GM04503 (cell line): ENCODE measurements at places on chromosomes 4 and X.

GRCh38 chr4:170853422-170854021, 763.8 kb upstream of the AADAT start:
- DNase-seq, result no peak

DNA sequence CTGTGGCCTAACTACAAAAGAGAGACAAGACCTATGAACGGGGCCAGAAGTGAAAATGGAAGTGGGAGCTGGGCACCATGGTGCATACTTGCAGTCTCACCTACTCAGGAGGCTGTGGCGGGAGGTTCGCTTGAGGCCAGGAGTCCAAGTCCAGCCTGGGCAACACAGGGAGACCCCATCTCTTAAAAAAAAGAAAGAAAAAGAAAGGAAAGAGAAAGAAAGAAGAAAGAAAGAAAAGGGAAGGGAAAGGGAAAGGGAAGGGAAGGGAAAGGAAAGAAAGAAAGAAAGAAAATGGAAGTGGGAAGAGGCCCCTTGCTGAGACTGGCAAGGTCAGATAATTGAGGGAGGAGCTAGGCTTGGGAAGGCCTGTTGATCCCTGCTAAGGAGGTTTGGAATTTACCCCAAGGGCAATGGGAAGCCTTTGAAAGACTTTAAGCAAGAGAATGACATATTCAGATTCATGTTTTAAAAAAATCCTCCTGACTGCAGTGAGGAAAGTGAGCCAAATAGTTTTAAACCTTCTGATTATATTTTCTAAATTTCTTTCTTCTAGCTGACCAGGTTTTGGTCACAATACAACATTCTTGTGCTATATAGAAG, 17.7 kb upstream of the HERC5 start:
- no peak for DNase-seq

- peak; percentile 11 for DNase-seq
Observed at GRCh38 chr4:90357117-90357710, 230.0 kb downstream of the CCSER1 start.

GRCh38 chrX:31038575-31039326, 33.1 kb downstream of the FTHL17 start:
- no peak for DNase-seq

DNA sequence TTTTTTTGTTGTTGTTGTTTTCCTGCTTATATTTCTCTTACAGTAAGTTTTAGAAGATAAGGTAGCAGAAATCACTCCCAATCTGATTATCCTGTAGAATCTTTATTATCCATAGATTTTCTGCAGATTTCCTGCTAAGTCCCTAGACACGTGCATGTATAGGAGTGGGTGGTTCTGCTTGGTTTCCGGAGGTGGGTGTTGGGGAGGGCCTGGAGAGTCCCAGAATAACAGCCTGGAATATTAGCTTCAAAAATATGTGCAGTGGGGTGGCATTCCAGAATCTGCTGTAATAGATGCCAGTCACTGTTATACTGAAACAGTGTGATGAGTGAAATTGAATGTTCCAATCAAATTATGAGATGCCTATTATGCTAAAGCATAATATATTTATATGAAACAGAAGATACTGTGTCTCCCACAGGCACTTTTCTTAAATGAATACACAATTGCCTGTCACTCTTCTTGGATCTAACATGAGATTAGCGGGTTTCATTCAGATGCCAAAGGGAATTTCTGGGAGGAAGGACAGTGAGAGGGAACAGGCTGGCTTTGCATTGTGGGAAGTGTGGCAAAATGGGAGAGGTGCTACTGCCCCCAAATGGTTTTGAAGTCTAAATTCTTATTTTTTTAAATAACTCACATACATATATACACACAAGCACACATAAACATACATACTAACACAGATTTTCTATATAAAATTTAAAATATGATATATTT, 37.6 kb downstream of the C4orf50 start:
- DNase-seq, result no peak

DNA sequence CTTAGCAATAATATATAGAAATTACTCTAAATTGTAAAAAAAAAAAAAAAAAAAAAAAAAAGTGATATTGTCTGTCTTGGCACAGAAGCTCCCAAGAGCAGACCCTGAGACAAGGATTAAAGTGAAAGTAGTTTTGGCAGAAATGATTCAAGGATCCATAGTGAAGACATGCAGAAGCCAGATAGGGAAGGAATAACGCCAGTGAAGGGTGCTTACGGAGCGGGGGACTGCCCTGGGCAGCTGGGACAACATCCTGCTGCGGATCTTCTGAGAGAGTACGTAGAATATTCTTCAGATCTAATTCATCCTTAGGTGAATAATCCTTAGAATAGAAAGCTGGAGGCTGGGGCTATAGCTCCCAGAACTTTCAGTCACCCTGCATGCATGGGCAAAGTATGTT, 39.8 kb downstream of the ARHGAP24 start:
- DNase-seq, result no peak

DNA sequence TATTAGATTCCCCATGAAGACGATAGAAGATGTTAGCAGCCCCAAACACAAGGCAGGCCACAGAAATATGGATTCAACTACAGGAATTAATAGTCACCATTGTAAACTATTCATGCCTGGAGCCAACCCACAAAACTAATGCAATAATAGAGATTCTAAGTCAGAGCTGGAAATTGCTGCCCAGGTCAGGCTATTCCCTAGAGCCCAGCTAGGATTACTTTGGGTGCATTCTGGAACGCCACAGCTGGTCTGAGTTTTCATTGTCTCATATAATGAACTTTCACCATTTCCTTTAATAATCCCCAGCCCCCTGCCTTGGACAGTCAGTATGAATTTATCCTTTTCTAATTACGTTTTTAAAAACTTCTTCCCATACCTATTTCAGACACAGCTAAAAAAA, 252.6 kb downstream of the PAPSS1 start:
- DNase-seq, result no peak

GRCh38 chrX:24242649-24243175, 71.2 kb downstream of the SUPT20HL2 start:
- peak; percentile 86 for DNase-seq

DNA sequence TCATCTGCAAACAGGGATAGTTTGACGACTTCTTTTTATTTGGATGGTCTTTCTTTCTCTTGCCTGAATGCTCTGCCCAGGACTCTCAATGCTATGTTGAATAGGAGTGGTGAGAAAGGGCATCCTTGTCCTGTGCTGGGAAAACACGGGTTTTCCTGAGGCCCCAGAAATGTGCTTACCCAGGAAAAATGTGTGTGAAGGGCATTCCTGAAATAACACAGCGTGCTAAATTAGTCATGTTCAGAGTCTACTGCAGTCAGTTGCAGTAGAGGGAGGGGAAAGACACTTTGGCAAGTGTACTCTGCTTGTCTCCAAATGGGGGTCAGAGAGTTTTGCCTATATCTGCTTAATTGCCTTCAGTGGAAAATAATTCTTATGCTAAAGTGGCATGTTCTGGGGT, 153.9 kb downstream of the CCNG2 start:
- DNase-seq, result peak; percentile 19

GRCh38 chrX:48102874-48103374, 27.5 kb upstream of the SPACA5B start:
- no peak for DNase-seq

DNA sequence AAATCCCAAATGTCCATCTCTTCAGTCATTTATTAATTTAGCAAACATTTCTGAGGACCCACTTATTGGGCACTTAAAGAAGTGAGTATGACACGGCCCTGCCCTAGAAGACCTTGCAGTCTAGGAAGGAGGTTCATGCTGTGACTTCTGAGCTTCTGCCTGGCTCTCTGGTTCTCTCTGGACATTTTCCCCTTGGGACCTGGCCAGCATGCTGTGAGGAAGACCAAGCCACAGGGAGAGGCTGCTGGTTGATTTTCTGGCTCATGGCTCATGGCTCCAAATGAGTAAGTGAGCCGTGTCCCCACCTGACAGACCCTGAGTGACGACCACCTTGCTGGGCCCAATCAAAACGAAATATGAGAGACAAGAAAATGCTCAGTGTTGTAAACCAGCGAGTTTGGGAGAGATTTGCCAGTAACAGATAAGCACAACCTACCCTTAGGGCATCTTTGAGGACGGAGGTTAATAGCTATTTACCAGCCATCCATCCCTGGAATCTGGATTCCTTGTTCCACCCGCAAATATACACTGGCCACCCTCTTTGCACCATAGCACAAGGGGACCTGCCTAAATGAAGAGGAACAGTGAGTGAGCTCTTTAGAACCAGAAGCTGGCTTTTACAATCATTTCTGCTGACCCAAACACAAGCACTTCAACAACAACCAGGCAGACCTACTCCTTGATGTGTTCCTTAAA, 876 bp downstream of the MPP1 start:
- no peak for DNase-seq

- DNase-seq, result peak; percentile 49
Observed at GRCh38 chr4:17310269-17310652, 201.6 kb downstream of the QDPR start.

GRCh38 chr4:73714647-73715046, 25.7 kb upstream of the CXCL8 start:
- no peak for DNase-seq

DNA sequence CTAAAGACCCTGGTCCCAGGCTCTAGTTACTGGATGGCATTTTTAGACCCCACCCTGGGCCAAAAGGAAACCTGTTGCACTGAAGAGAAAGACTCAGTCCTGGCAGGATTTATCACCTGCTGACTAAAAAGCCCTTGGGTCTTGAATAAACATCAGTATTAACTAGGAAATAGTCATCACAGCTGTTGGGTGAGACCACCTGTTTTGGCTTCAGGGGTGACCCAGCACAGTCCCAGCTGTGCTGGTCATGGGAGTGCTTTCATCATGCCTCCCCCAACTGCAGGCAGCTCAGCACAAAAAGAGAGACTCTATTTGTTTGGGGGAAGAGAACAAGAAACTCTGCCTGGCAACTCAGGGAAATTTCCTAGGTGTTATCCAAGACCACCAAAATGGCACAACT, 903.2 kb downstream of the C4orf33 start:
- no peak for DNase-seq

DNA sequence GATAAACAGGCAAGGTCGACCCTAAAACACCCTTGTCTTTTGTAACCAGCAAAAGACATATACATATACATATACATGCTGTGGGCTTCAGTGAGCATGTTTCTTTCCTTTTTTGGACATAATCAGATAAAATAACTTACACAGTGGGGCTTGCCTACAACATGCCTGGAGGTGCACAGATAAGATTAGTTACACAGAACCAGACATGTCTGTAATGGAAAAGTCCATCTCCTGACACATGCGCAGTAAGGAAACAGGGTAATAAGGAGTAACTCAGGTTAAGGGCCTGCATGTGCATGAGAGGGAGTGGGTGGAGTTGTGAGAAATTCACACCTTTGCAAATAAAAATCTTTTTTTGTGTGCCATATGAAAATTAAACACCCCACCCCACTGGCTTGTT, 3.4 kb downstream of the UGT2A1 start:
- DNase-seq, result no peak

GRCh38 chrX:75625232-75625631, 102.4 kb upstream of the ZDHHC15 start:
- no peak for DNase-seq

GRCh38 chr4:119477412-119478053, 151.1 kb downstream of the PDE5A start:
- DNase-seq, result no peak

- DNase-seq, result no peak
Observed at GRCh38 chrX:123773258-123773988, 40.6 kb upstream of the THOC2 start.

- DNase-seq, result no peak
Observed at GRCh38 chr4:57672846-57673433, 562.8 kb upstream of the IGFBP7 start.

- DNase-seq, result no peak
Observed at GRCh38 chrX:2401590-2402360, 99.0 kb downstream of the DHRSX start.

DNA sequence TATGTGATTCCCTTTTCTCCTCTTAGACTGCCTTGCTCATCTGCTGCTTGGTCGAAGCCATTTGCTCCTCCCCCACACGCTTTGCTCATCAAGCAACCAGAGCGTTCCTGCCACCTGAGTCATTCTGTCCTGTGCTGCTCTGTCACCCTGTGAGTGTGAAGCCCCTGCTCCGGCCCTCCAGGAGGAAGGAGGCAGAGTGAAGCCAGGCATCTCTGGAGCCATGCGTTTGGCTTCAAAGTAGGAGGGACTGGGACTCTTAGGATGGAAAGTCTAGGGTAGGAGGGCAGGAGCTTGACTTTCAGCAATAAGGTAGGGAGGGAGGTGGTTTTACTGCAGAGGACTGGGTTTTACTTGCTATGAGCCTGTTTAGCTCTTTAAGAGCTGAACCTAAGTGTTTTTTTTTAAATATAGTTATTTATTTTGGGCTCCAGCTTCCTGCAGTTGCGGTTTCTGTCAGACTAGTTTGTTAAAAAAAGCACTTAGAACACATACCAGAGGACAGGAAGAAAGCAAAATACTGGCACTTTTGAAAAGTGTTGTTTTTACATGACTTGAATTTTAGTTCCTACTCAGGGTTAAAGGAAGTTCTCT, 63.6 kb downstream of the SPINK2 start:
- DNase-seq, result peak; percentile 62

- no peak for DNase-seq
Observed at GRCh38 chr4:147418226-147418625, 62.7 kb upstream of the EDNRA start.
